M059J (cell line): ENCODE measurements at places on chromosomes 6 and 20. TPM values are rescaled to one million over a fixed set of nuclear protein-coding genes. Genes with fewer than 3 reads are reported as not detected.
A peak's percentile ranks its signal among the peaks of the same experiment; 100 is the strongest.

GRCh38 chr6:15387118-15387517 is 141.2 kb downstream of the JARID2 start:
- peak; percentile 61 for DNase-seq

GRCh38 chr6:105212587-105212986 is 32.8 kb upstream of the POPDC3 start:
- DNase-seq: no peak

DNA sequence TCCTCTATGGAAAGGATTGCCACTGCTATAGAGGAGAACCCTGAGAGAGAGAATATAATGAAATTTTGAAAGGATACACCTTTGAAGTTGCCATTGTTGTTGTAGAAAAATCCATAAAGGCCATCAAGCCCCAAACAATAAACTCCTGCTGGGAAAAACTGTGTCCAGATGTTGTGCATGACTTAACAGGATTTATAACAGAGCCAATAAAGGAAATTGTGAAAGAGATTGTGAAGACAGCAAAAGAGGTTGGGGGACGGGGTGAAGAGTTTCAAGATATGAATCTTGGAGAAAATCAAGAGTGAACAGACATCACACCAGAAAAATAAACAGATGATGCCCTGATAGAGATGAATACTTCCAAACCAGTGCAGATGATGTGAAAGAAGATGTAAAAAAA is 396.4 kb downstream of the BCKDHB start:
- DNase-seq: no peak

DNA sequence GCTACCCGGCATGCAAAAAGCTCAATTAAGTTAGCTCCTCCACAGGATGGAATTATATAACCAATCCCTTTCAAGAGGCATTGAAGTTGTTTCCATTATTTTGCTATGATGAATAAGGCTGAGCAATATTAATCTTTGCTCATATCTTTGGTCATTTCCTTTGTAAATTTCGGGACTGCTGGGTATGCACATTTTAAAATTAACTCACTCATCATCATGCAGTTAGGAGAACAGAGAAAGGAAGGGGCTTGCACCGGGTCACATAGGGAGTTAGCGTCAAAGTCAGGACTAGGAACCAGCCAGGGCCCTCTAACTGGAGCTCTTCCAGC is 430 bp upstream of the FAM110A start:
- DNase-seq: no peak

- DNase-seq: no peak
These were observed 308.2 kb downstream of the GJA1 start for GRCh38 chr6:121743691-121744090.

DNA sequence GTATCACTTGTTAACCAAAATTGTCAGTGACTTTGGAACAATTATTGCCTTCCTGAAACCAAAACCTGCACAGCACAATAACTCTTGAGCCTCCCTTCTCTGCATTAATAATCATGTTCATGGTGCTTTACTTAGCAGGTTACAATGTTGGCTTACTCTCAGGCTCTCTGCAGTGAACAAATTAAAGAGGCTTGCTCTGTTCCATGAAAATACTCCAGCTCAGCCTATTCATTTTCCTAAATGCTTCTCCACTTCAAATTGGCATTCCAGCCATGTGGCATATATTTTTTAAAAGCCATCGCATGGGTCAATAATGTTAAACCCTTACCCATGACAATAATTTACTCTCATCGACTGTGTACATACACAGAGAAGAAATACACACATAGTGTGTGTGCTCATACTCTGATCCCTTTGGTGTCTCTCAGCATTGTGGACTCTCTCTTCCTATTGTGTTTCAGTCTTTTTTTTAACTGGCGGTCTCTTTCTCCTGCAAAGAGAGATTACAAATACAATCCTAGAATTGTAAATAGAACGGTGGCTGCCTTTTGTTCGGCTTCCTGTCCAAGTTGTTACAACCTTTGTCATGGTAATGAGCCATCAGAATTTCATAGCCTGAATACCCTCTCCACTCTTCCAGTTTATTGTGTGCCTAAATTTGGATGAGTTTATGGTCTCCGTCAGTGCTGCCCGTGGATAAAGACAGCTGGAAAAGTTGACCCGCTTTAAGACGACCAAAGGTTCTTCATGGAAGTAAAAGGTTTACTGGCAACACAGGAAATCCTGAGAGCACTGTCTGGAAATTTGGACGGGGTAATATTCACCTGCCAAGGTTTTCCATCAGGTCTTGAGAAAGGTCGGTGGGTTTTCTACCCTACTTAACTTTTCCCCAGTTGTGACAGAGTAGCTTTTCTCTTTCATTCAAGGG is 263.6 kb downstream of the CD83 start:
- DNase-seq: no peak

DNA sequence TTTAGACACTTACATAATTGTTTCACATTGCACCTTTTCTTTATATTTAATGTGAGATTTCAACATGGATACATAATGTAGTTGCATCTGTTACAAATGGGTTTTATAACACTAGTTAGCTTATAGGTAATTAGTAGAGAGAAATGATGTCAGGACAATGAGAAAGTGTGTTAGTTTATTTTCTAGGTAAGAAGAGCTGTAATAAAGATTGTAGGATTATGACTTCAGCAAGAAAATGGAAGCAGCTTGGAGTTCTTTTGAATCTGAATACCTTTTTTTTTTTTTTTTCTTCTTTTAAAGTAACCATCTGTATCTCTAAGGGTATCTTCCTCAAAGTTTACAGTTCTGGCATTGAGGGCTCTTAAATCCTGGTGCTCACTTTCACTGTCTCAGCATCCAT is 35.3 kb downstream of the CD2AP start:
- peak; percentile 43 for DNase-seq

DNA sequence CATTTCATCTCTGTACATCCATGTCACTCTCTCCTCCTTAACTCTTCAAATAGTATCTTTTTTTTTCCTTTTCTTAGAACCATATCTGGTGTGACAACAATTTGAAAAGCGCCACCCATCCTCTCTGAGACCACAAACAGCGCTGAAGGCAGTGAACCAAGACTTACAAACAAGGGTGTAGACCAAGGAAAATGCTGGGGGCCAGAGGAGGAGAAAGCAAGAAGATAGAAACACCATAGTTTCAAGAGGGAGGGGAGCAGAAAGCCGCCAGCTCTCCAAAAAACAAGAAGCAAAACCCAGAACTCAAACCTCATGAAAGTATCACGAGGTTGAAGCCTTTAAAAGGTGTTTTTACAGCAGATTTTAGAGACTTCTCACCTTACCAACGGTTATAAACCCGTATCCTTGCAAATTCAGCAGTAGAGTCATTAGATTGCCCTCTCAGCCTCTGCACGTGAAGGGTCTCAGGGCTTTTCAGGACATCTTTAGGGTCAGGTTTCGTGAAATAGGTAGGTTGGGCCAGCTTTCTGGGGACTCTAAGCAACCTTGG is 13.3 kb upstream of the RIPOR2 start:
- DNase-seq: no peak

- peak; percentile 16 for DNase-seq
These were observed 87.7 kb downstream of the THEMIS start for GRCh38 chr6:127812985-127813698.

- DNase-seq: no peak
These were observed 113.0 kb upstream of the TFAP2D start for GRCh38 chr6:50600280-50600679.

DNA sequence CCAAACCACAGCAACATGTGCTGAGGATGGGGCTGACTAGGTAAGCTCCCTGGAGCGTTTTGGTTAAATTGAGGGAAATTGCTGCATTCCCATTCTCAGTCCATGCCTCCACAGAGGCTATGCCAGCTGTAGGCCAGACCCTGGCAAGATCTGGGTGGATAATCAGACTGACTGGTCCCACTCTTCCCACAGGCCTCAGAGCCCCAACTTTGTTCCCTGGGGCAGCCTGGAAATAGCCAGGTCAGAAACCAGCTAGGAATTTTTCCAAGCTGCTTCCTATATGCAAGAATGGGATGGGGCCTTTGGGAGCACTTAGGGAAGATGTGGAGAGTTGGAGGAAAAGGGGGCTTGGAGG is 1.5 kb upstream of the VEGFA start:
- no peak for DNase-seq

DNA sequence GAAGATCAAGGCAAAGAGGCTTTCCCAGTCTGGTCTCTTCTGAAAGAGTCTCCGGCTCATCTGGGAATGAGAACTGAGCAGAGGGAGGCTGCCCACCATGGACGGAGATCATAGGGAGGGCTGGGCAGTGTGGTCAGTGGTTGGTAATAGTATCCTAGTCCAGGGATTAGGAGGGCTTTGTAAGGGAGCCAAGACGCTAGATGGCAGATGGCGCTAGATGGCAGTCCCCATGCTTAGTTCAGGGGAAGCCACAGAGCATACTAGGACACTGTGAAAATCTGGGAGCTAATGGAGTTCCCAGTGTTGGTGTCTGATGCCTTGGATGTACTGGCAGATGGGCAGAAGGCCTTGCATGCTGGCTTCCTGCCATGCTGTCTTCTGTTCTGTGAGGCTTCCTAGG is 21.7 kb upstream of the DAAM2 start:
- DNase-seq: no peak

GRCh38 chr6:29769336-29769735 is 46.1 kb downstream of the HLA-F start:
- DNase-seq: peak; percentile 38

DNA sequence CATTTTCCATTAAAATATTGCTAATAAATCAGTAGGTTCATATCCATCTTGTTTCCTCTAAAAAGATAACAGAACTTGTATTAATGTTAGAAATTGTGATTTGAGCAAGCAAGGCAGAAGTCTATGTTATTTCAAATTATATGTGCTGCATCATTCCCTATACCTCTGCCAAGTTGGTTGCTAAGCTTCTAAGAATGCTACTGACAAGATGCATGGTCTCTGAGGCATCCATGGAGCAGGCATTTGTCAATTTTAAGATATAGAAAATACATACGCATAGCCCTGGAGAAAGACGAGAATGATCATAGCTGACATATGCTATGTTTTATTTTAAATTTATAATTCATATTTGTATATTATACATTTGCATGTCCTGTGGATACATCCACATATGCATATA is 168.3 kb upstream of the THEMIS start:
- peak; percentile 14 for DNase-seq

GRCh38 chr6:123844011-123844410 is 40.3 kb downstream of the NKAIN2 start:
- DNase-seq: no peak

DNA sequence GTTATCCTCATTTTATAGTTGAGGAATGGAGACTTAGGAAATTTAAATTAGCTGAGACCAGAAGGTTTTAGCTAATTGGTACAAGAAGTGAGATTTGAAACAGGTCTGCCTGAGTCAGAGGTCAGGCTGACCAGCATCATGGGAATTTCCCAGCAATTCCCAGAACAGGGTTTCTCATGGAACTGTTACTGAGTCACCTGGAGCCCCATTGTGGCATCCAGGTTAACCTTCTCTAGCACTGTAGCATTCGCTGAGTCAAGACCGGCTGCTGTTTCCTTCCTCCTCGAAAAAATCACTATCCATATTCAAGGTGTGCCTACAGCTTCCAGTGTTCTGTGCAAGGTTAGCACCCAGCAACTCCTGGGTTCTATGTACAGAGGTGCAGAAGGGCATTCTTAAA is 238.0 kb upstream of the MAN1A1 start:
- DNase-seq: peak; percentile 49

GRCh38 chr6:24501914-24502313 is 7.1 kb downstream of the ALDH5A1 start:
- no peak for DNase-seq

GRCh38 chr6:107728564-107728897 is 95.6 kb downstream of the SCML4 start:
- DNase-seq: no peak

DNA sequence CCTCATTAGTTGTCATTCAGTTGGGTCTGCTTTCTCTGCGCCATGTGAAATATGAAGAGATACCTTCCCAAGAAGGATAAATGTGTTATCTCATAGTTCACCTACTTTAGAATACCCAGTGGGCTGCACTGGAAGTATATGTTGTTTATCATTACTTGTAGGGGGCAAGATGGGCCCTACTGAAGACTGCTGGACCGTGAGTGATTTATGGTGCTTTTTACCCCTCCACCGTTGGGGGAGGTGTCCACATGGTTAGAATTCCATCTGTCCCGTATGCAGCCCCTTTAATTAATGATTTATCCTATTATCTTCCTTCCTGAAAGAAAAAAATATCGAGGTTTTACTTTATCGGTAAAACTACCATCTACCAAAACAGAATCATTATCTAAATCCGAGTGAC is 97.0 kb downstream of the TSHZ2 start:
- no peak for DNase-seq

DNA sequence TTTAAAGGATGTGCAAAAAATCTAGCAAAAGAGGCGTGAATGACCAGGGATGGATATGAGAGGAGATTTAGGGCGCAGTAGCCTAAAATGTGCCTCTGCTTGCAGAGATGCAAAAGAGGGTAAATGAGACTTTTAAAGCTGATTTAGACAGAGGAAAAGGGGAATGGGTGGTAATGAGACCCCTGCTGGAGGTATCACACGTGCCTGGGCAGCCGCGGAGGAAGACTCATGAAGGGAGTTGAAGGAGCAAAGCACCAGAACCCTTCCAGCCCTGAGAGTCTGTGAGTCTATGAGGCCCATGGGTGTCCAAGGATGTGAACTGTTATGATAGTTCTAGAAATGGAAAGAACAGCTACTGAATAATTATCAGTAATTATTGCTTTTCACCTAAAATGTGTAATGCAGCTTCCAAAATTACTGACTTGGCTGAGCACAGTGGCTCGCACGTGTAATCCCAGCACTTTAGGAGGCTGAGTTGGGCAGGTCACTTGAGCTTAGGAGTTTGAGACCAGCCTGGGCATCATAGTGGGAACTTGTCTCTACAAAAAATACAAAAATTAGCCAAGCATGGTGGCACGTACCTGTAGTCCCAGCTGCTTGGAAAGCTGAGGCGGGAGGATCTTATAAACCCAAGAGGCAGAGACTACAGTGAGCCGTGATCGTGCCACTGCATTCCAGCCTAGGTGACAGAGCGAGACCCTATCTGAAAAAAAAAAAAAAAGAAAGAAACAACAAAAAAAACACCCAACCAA is 38.2 kb upstream of the TIAM2 start:
- no peak for DNase-seq

DNA sequence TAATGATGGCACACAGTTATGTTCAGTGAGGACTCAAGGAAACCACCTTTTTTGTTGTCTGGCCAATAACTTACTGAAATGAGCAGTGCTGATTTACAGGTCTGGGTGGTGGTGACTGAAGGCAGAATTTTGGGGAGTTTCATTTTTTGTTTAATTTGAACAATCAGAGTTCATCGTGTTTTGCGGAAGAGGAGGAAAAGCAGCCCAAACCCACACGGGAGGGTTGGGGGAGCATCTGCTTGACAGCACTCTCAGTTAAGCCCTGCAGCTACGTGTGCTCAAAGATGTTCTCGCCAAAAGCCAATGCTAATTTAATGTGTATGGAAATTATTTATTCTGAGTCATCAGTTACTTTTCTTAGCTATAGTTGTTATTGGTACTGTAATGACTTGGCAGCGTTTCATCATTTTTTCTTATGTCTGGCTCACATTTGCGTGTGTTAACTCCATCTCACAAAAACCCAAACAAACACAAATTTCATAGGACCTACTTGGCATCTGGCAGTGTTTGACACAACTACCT is 89.2 kb downstream of the UST start:
- peak; percentile 86 for DNase-seq

GRCh38 chr6:156150391-156150790 is 626.8 kb upstream of the ARID1B start:
- peak; percentile 15 for DNase-seq

The TBP gene
- 22.9 and 24.5 TPM in 2 replicates for total RNA-seq

The CRISP1 gene
- not detected in 2 replicates for total RNA-seq

The GGTLC1 gene
- total RNA-seq: not detected in 2 replicates

The ZFP57 gene
- total RNA-seq: 0.05 TPM in 1 of 2 replicates, not detected in the other

The ENPP3 gene
- total RNA-seq: 0.02 and 0.54 TPM in 2 replicates

The CST5 gene
- total RNA-seq: not detected in 2 replicates

The SLC17A3 gene
- total RNA-seq: not detected in 2 replicates
